ENCODE measurements at places on chromosomes 5 and 9.

DNA sequence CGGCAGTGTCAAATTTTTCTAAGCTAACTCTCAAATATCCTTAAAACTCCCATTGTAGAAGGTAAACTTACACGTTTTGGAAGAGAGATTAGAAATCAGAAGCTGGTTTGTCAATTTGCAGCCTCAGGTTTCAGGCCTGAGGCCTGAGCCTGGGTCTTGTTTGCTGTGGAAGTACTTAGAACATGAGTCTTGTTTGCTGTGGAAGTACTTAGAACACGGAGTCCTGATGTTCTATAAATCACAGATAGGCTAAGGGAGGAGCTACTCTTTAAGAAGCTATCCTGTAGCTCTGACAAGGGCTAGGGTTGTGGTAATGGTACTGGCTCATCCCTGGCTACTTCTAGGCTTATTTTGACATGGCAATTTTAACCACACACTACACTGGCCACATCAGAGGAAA lies 97.8 kb downstream of the FBXW11 start:
- no peak for DNase-seq

GRCh38 chr5:72057816-72058215 lies 49.5 kb upstream of the MAP1B start:
- no peak for DNase-seq

DNA sequence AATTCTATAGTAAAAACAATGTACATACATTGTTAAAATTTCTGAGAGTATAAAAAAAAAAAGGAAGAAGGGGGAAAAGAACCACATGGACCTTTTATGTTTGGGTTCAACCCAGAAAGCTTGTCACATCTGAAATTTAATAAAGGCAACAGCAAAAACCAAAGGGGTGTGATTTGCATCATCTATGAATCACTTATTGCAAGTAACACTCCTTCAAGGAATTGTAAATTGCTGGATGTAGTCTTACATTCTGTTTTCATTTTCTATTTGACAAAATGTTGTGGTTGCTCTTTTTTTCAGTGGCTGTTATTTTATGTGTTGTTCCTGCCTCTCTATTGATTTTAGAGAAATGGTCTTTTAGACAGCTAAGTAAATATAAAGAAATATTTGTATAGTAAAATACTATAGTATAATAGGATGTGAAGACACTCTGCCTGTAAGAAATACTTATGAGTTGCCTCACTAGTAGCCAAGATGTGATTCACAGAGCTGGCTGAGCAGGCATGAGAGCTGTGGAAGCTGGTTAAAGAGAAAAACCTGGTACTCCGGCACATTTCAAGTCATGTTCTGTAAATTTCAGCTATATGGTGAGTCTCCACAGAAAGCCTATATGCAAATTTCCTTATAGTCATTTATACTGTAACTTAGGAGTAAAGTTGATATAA lies 131.1 kb upstream of the CNTLN start:
- no peak for DNase-seq

DNA sequence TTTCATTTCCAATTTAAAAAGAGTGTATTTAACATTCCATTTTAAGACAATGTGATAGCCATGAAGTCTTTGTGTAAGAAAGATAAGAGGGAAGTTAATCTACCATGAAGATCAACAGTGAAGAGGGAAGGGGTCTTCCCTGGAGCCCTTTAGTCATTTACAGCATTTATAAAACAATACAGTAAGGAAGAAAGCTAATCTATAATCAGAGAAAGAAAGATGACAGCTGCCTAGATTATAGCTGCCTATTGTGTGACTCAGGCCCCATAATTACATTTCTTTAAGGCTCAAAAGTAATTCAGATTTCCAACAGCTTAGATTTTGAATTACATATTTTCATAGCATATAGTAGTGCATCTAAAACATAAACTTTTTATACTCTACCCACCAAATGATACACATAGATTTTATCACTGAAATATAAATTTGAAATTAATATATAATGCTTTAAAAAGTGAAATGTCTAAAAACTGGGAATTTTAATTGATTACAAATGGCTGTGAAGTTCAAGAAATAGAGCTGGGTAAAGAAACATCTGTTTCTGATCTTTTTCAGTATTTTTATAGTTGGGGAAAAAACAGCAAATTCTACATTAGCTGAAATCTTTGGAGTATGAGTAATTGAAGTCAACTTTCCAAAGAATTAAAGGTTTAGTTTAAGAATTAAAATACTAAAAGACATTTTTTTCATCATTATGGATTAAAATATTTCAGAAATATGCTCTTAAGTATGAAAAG lies 89.6 kb downstream of the RIC1 start:
- DNase-seq: no peak

DNA sequence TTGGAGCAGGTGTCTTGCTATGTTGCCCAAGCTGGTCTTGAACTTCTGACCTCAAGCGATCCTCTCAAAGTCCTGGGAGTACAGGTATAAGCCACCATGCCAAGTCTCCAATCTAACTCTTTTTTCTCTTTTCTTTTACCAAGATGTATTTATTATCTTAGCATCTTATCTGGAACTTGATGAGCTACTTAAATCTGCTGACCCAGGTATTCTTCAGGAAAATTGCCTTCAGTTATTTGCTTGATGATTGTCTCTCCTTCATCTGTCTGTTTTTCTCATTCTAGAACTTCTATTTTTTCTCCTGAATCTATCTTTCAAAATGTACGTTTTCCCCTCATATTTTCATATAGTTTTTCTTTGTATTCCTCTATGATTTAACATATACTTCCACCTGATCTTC lies 158.2 kb upstream of the DMAC1 start:
- no peak for DNase-seq

Data from RWPE1 (cell line).